ENCODE measurements at places on chromosomes 12 and 14.

DNA sequence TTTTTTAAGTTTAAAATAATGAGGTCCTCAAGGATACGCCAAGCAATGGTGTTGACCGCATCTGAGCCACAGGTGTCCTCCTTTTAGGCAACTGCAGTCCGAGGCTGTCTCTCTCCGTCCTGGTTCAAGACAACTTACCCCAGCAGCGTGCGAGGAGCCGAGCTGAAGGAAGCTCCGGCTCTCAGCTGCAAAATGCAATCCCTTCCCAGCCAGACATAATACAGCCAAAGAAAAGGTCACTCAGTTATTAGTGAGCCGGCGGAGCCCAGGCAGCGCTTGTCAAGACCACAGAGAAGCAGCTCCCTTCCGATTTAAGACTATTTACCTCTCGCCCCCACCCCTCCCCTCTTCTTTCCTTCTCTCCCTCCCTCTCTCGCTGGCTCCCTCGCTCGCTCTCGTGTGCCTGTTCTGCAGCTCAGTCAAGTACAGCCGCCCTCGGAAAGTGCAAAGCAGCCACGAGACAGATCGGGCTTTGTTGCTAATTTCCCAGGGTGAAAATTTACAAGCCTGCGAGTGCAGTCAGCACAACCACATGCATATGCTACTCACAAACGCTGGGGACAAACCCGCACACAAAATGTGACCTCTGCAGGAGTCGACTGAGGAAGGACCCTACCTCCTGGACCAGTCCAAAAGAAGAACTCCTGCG, 363 bp upstream of the LMO3 start:
- H3K27me3 ChIP-seq = peaks cover 23% of the 10 kb centered on the region
- DNase-seq = no peak
- H3K27ac ChIP-seq = no peak overlapping the region
- no peak overlapping the region for H3K4me3 ChIP-seq

- no peak overlapping the region for H3K4me3 ChIP-seq
- no peak for DNase-seq
- H3K27me3 ChIP-seq = peaks cover 25% of the 10 kb centered on the region
- no peak overlapping the region for H3K27ac ChIP-seq
Observed at GRCh38 chr12:132593938-132594358, 16.4 kb downstream of the LRCOL1 start.

DNA sequence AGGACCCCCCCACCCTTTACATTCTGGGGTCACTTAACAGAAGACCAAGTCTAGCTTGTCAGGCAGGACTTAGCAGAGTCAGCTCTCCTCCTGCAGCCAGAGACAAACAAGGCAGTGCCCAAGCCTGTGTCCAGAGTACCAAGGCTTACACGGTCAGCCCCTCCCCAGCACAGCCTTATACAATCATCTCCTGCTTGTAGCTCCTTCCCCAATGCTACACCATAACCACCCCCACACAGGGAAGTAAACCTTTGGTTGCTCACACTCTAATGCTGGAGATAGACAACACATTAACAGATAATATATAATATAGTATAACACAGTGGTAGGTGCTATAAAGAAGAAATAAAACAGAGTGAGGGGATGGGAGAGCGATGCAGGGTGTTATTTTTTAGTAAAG, 175.4 kb upstream of the PWP1 start:
- H3K4me1 ChIP-seq = peaks cover 12% of the 10 kb centered on the region
- DNase-seq = no peak
- no peak overlapping the region for H3K4me3 ChIP-seq
- no peak overlapping the region for H3K27ac ChIP-seq

DNA sequence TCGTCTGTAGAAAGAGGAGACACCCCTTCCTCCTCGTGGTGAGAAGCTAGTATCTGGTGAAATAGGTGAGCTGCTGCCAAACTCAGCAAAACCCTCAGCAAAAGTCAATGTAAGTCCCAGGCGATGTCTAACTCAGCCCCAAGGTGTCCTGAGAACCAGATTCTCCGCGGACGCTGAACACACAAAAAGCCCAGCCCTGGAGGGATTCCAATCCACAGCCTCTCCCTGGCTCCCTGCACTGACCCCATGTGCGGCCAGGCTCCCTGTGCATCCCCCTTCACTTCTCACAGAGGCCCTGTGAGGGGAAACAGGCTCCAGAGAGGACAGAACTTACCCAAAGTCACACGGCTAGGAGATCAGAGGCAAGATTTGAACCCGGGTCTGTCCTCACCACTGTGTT, 81.5 kb downstream of the NINJ2 start:
- H3K4me3 ChIP-seq = no peak overlapping the region
- H3K27me3 ChIP-seq = no peaks in the 10 kb centered on the region
- H3K27ac ChIP-seq = no peak overlapping the region
- peaks cover 2% of the 10 kb centered on the region for H3K36me3 ChIP-seq

DNA sequence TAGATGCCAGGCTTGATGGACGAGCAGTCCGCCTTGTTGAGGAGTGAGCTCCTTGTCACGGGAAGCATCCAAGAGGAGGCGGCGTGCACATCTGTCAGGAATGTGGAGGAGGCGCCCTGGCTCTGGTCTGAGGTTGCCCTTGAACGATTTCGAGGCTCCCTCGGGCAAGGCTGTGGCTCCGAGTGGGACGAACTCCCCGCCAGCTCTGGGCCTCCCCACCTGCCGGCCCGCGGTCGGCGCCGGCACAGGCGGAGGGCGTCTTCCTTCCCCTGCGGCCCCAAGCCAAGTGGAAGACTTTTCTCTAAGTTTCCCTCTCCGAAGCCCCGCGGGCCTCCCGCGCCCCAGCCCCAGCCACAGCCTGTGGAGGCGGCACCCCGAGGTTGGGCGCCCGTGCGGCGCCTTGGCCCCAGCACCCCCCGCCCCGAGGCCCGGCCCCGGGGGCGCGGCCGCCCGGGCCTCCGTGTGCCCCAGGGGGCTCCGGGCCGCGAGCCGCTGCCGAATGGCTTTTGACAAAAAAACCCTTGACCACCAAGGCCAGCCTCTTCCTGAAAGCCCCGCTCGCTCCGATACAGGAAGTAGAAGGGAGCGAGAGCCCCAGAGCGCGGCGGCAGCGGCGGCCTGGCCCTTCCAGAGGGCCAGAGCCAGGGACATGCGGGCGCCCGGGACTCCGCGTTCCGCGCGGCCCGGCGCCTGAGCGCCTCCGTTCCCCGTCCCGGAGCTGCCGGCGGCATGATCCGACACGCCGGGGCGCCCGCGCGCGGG, at the start of gene RIN3:
Gene RIN3, plus strand, starts transcription at position 578 of the 762 bp plus-strand sequence. Its CDS starts 152 bp downstream, at position 730.
- peaks cover 43% of the 10 kb centered on the region for H3K4me1 ChIP-seq
- H3K27me3 ChIP-seq = no peaks in the 10 kb centered on the region
- peak; percentile 40 for DNase-seq
- H3K4me3 ChIP-seq = peak within 1 kb of the TSS; percentile 85
- peak within 1 kb of the TSS; percentile 99 for H3K27ac ChIP-seq
- peaks cover 6% of the 10 kb centered on the region for H3K36me3 ChIP-seq

DNA sequence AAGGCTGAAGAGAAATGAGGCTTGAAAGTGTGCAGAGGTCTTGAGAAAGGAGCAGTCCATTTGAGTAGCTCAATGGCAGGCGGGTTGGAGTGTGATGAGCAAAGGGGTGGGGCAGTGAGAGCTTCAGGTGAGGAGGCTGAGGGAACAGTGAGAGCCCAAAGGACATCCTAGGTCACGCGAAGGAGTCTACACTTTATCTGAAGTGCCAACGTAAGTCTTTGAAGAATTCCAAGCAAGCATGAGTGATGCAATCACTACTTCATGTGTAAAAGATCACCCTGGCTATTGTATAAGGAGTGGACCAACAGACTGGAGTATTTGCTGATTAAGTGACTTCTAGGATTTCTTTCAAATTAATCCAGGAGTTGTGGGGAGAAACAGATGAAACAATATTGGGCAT, 159.9 kb upstream of the HIF1A start:
- no peak for DNase-seq
- H3K4me3 ChIP-seq = no peak overlapping the region
- peak overlapping the region; percentile 94 for H3K27ac ChIP-seq
- peaks cover 32% of the 10 kb centered on the region for H3K4me1 ChIP-seq
- H3K36me3 ChIP-seq = peaks cover 89% of the 10 kb centered on the region

DNA sequence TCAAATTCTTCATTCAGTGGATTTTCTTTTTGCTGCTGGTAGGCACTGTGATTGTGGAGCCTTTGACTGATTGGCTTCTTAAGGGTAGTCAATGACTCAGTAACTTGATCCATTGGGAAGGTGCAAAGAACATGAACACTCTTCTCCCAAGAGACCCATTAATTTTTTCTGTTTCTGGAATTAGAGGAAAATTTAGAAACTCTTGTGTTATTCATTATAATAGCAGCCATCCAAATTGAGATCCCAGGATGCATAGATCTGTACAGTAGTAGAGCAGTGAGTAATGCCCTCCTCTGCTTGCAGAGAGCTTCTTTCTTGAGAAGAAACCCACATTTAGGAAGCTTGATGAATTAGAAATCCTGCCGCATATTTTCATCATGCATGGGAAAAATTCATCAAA, 63.9 kb downstream of the MYRFL start:
- H3K27me3 ChIP-seq = no peaks in the 10 kb centered on the region
- DNase-seq = no peak
- no peaks in the 10 kb centered on the region for H3K4me1 ChIP-seq
- H3K36me3 ChIP-seq = peaks cover 4% of the 10 kb centered on the region

GRCh38 chr12:6916426-6917200, 2.2 kb downstream of the ENO2 start:
- peak overlapping the region; percentile 92 for H3K4me3 ChIP-seq
- H3K4me1 ChIP-seq = peaks cover 36% of the 10 kb centered on the region
- DNase-seq = no peak
- peaks cover 41% of the 10 kb centered on the region for H3K36me3 ChIP-seq

GRCh38 chr12:15603474-15604085, 185.6 kb downstream of the EPS8 start:
- no peak for DNase-seq
- no peak overlapping the region for H3K4me3 ChIP-seq
- H3K4me1 ChIP-seq = no peaks in the 10 kb centered on the region
- no peaks in the 10 kb centered on the region for H3K36me3 ChIP-seq
- H3K27me3 ChIP-seq = peaks cover 24% of the 10 kb centered on the region

- H3K4me3 ChIP-seq = no peak overlapping the region
- DNase-seq = no peak
- peaks cover 33% of the 10 kb centered on the region for H3K27me3 ChIP-seq
- no peaks in the 10 kb centered on the region for H3K4me1 ChIP-seq
- H3K27ac ChIP-seq = no peak overlapping the region
Observed at GRCh38 chr12:32515137-32515873, 115.9 kb downstream of the FGD4 start.

- H3K36me3 ChIP-seq = peaks cover 17% of the 10 kb centered on the region
- no peak overlapping the region for H3K4me3 ChIP-seq
- H3K4me1 ChIP-seq = peaks cover 2% of the 10 kb centered on the region
- H3K27me3 ChIP-seq = no peaks in the 10 kb centered on the region
Observed at GRCh38 chr12:50933459-50934124, 18.8 kb upstream of the HIGD1C start.

DNA sequence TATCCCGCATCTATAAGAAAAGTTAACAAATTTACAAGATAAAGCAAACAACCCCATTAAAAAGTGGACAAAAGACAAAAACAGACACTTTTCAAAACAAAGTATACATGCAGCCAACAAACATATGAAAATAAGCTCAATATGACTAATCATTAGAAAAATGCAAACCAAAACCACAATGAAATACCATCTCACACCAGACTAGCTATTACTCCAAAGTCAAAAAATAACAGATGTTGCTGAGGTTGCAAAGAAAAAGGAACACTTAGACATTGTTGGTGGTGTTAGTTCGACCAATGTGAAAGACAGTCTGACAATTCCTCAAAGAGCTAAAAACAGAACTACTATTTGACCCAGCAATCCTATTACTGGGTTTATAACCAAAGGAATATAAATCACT, 968.6 kb upstream of the USP15 start:
- no peak overlapping the region for H3K4me3 ChIP-seq
- no peaks in the 10 kb centered on the region for H3K4me1 ChIP-seq
- H3K27ac ChIP-seq = no peak overlapping the region

DNA sequence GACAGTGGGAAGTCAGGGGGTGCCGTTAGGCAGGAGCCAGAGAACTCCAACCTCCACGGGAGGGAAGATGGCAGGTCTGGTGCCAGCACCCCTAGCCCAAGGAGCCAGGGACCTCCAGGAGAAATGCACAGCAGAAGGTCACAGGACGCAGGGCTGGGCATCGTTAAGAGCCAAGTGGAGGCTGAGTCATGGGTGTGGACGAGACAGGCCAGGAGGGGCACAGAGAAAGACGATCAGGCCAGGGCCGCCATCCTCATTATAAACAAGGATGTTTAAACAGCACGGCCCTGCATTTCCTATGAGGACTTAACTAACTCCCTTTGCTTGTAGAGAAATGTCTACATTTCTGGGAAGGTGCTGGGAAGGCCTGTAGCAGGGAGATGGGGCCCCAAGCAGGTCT, 77.9 kb upstream of the FZD10 start:
- DNase-seq = no peak
- peaks cover 3% of the 10 kb centered on the region for H3K4me1 ChIP-seq
- no peaks in the 10 kb centered on the region for H3K27me3 ChIP-seq
- H3K27ac ChIP-seq = no peak overlapping the region
- no peak overlapping the region for H3K4me3 ChIP-seq

DNA sequence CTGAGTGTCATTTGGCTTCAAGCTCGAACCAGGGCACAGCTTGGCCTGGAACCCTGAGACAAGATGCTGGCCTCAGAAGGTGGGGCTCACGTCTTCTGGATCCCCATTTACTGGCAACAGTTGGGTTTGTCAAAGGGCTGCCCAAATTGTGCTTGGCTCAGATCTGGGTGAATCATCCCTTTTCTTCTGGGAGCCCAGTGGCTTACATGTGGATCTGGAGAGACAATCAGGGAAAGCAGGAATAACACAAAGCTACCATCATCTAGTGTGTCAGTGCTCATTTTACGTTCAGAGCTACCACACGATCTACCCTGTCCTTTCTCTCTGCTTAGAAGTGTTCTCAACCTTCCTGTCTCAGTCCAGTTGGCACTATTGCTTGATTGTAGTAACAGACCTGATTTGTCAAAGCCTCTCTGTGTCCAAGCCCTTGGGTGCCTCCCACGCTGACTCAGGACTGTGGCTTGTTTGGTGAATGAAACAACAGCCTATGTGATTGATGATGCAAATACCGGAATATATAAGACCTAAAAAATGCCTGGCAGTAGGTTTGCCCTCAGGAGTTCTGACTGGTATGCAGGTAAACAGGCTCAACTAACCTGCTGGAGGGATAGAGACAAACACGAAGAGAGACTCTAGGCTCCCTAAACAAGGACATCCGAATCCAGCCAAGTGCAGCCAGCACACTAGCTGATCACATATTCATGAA, 974.3 kb downstream of the VRK1 start:
- H3K4me1 ChIP-seq = peaks cover 7% of the 10 kb centered on the region
- H3K27me3 ChIP-seq = no peaks in the 10 kb centered on the region
- peaks cover 2% of the 10 kb centered on the region for H3K36me3 ChIP-seq

- no peak overlapping the region for H3K4me3 ChIP-seq
- H3K27me3 ChIP-seq = no peaks in the 10 kb centered on the region
- peaks cover 6% of the 10 kb centered on the region for H3K4me1 ChIP-seq
- no peak overlapping the region for H3K27ac ChIP-seq
- H3K36me3 ChIP-seq = peaks cover 21% of the 10 kb centered on the region
Observed at GRCh38 chr12:112961074-112961473, 17.2 kb upstream of the OAS2 start.

GRCh38 chr12:31471823-31472222, 119.1 kb downstream of the DENND5B start:
- H3K36me3 ChIP-seq = no peaks in the 10 kb centered on the region
- H3K4me3 ChIP-seq = no peak overlapping the region
- H3K27ac ChIP-seq = no peak overlapping the region
- H3K27me3 ChIP-seq = peaks cover 15% of the 10 kb centered on the region
- no peak for DNase-seq
